ENCODE measurements at places on chromosomes 16 and 17.
A peak's percentile ranks its signal among the peaks of the same experiment; 100 is the strongest.

DNA sequence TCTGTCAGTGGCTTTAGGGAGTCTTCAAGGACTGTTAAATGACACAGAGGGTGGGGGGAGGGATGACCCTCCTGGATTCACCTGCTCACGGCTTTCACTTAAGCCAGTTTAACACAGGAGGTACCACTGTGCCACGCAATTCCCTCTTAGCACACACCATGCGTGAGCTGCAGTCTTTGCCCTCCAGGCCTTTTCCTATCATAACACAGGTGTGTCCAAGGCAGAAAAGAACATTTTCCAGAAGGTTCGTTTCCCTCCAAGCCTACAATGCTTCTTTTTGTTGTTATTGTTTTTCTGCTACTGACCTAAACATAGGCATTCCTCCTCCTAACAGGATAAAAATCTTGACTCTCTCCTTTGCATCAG is 1.1 kb downstream of the ZFHX3 start:
- no peak for DNase-seq

GRCh38 chr16:53219795-53220454 is 165.1 kb downstream of the CHD9 start:
- DNase-seq = no peak

- DNase-seq = peak; percentile 87
Observed at GRCh38 chr17:41864836-41865595, at the start of gene KLHL11. KLHL11 (minus strand) TSS chr17:41865423; CDS start chr17:41865370, 53 bp downstream.

GRCh38 chr16:66337463-66338188 is 28.9 kb upstream of the CDH5 start:
- no peak for DNase-seq

DNA sequence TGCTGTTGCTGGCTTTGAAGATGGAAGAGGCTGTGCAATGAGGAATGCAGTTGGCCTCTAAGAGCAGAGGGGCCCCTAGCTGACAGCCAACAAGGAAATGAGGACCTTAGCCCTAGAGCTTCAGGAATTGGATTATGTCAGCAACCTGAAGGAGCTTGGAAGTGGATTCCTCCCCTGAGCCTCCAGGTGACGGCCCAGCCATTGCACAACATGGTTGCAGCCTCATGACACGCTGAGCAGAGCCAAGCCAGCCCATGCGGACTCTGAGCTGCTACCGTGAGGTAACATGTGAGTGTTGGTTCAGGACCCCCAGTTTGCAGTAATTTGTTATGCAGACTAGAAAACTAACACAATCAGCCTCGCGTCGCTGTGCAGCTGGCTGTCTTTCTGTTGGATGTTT is 20.2 kb downstream of the CCDC42 start:
- DNase-seq = no peak

DNA sequence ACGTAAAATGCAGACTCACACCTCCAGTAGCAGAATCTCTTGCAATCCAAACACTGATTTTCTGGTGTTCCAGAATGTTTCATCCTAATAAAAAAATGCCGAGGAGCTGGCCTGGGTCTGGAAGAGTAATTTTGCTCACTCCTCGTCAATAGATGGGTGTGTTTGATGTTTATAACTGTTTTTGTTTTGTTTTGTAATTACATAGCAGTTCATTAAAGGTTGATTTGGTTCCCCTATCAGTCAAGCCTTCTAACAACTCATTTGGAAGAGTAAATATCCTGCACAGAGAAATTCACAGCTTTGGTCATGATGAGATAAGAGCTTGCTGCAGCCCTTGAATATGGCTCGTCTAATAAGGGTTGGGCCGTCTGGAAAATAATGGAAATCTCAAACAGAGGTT is 36.8 kb upstream of the ELAC2 start:
- no peak for DNase-seq

DNA sequence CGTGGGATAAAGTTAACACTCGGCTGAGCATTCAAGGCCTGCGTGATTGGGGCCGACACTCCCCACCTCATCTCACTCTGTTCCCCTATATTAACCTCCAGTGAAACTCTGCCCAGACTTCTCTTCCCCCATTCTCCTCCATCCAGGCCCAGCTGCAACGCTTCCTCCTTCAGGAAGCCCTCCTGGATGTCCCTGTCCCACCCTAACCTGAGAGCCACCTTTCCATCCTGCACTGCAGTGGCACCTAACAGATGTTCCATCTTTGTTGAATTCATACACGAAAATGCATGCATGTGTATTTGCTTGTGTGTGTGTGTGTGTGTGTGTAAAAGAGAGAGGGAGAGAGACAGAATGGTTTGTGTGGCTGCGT is 32.6 kb upstream of the SBK1 start:
- no peak for DNase-seq

DNA sequence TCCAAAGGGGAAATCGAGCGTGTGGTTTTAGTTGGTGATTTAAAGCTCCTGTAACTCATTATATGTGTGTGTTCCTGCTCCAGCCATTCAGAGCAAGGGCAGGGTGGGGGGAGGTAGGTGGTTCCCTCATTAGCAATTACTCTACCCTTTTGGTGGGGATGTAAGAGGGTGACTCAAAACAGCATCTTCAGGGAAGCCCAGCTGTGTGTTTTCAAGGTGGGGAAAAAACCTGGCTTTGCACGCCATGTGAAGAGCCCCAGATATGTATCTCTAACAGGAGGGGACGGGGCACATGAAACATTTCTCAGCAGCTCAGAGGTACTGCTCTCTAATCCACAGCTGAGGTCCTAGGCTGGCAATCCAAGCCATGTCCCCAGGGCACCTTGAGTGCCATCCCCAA is 241.3 kb upstream of the ZFHX3 start:
- DNase-seq = no peak

DNA sequence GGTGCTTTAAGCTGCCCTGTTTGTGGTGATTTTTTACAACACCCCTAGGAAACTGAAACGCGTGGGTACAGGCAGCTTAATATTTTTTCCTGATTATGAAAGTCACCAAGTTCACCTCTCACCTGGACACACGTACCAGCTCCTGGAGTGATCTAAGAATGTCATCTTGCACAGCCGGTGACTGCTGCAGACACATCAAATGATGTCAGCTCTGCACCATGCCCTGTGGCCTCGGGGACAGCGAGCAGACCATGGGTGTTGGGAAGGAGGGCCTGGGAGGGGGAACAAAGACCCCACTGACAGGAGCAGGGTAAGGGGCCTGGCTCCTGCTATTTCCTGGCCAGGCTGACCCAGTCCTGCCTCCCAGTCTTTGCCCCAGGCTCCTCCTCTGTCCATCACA is 272.7 kb downstream of the PARN start:
- no peak for DNase-seq
